ENCODE measurements at places on chromosomes 5 and 9.
A peak's percentile ranks its signal among the peaks of the same experiment; 100 is the strongest.

DNA sequence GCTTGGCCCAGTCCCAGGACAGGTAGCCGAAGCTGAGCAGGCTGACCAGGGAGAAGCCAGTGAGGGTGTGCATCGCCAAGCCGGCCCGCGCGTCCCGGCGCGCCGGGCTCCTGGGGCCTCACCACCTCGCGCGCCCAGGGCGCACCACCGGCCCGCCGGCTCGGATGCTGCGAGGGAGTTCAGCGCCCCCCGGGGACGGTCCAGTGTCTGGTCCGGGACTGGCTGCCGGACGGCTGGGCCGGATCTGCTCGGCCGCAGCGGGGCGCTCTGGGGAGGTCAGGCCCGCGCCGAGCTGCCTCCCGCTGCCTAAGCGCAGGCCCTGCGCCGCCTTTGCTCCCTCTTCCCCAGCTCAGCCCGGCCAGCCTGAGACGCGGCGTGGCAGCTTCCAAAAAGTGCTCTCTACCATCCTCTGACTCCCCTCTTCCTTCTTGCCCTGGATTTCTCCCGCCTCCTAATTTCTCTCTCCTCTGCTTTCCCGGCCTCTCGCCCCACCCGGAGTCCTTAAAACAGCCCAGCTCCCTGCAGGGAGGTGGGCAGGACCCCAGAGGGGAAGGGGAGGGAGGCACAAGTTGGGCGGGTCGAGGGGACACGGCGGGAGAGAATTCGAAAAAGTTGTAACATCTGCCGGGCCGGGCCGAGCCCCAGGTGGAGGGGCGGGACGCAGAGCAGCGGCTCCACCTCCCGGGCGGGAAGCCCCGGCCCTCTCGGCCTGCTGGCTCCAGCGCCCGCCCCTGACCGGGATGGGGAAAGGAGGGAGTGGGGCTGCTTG, at the start of gene ARSI:
TSS of gene ARSI (minus strand) at position 605 of the 769 bp plus-strand sequence. CDS start at position 73, 532 bp downstream.
- no peak for DNase-seq

GRCh38 chr5:158007336-158007735, 148.4 kb upstream of the CLINT1 start:
- DNase-seq, result no peak

GRCh38 chr9:135215571-135216161, 128.2 kb downstream of the OLFM1 start:
- no peak for DNase-seq

GRCh38 chr5:150945947-150946346, 41.2 kb upstream of the ZNF300 start:
- no peak for DNase-seq

GRCh38 chr9:15837079-15837679, 284.3 kb downstream of the CCDC171 start:
- no peak for DNase-seq

- no peak for DNase-seq
Measured at GRCh38 chr5:8005416-8005815, 136.5 kb downstream of the MTRR start.

DNA sequence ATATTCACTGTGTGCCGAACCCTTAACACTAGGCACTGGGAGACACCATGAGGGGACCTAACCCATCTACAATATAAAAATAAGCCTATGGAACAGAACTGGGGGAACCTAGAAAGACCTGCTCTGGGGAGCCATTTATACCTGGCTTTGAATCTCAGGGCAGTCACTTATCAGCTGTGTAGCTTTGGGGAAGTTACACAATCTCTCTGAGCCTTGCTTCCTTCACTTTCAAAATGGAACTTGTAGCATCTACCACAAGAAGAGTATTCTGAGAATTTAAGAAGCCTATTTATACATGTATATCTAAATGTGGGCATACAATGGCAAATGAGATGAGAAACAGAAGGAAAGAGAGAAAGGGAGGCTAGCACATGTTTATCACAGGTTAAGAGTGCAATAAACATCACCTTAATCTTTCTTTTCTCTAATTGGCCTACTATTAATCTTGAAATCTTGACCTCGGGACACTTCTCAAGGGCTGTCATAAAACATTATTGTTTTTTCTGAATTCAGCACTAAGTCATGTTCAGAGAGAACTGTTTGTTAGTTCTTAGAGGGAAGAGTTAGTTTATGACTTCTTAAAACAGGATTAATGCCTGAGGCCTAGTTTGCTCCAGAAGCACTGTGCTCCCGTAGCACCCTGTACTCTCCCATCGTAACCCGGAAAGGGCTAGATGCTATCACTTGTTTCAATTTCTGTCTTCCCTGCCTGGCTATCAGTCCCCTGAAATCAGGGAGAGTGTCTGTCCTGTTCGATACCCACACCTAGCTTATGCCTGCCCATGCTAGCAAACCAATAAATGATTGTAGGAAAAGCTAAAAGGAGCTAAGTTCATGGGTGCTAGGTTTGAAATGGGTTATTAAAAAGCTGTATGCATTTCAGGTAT, 606.4 kb upstream of the CLINT1 start:
- no peak for DNase-seq

- no peak for DNase-seq
Measured at GRCh38 chr9:100555471-100555870, 22.4 kb upstream of the CAVIN4 start.

DNA sequence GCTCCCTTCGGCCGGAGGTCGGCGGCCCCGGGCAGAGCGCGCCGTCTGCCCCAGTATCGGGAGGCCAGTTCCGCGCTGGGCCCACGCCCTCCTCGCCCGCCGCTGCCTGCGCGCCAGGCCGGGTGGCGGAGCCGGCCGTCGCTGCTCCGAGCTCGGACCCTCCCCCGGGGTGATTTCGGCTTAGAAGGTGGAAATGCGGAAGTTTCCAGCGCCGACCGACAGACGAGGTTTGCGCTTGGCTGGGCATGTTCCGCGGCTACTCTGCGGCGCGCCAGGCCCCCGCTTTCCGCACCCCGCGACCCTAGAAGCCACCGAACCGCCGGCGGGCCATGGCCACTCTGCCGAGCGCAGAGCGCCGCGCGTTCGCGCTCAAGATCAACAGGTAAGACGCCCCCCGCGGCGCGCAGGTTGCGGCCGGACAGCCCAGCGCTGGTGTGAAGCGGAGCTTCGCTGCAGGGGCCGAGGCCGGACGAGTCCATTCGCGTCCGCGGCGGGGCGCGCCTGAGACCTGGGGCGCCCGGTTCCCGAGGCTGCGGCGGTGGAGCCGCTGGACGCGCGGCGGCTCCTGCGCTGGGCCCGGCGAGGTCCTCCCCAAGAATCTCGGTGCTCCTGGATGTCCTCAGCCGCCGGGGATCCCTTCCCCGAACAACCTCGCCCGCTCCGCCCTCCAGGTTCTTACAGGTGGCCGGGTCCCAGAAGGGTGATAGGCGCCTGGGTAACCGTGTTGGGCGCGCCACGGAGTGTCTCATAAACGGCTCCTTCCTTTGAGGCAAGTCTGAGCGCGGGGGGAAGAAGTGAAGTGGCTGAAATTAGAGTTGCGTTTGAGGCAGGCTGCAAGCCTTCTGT, at the start of gene DOCK8:
TSS of gene DOCK8 (plus strand) at position 218 of the 846 bp plus-strand sequence. CDS start at position 330, 112 bp downstream.
- DNase-seq, result peak; percentile 29

GRCh38 chr9:111633389-111633736, 2.2 kb downstream of the DNAJC25 start:
- no peak for DNase-seq

DNA sequence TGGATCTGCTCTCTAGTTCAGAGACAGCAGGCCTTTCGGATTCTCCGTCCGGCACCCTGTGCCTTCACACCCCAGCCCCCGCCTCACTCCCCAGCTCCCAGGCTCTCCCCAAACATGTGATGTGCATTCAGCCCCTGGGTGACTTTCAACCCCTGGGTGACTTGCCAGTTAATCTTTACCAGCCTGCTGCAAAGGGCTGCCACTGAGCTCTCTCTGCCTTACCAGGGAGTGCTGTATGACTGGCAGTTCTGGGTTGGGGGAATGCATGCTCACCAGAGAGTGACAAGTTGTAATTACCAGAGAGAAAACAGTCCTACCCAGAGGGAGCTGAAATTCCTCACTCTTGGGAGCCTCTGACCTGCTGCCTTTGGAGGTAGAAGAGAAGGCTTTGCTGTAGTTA, 4.9 kb upstream of the ADRA1B start:
- DNase-seq, result no peak

DNA sequence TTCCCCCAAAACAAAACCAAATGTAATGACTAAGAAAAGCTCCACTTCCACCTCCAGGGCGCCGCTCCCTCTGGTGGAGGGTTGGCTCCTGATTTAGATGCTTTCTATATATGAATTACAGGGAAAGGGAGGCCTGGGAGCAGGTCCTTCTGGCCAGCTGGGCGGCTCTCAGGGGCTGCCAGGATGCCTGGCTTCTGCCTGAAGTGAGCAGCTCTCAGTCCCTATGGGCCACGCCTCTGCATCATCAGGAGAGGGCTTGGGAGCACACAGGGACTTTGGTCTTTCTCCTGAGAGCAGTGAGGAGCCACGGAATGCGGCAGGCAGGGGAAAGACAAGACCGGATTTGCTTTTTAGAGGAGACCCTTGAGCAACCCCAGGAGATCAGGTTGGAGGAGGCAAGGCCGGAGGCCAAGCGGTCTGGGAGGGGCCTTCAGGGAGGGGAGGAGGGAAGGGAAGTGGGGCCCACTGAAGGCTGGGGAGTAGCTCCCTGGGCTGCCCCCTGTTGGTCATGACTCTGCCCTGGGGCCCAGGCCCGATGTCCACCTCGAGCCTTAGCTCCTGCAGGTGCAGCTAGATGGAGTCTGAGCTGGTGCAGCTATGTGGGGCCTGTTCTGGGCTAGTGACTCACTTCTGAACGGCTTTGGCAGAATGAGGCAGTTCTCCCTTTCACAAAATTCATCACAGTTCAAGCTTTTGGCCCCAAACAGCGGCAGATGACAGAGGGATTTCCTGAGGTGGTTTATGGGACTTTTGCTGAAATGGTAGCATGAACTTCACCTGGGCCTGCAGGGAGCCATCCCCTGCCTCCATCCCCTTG, 11.3 kb upstream of the GRHPR start:
- no peak for DNase-seq

DNA sequence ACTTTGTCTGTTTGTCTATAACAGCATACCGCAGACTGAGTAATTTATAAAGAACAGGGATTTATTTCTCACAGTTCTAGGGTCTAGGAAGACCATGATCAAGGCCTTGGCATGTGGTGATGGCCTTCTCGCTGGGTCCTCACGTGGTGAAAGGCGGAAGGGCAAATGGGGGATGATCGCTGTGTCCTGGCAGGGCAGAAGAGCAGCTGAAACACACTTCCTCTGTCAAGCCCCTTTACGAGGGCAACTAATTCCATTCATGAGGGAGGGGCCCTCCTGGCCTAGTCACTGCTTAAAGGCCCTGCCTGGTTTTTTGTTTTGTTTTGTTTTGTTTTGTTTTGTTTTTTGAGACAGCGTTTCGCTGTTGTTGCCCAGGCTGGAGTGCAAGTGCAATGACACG, 41.9 kb upstream of the UBTD2 start:
- no peak for DNase-seq

GRCh38 chr5:24497145-24497544, 147.6 kb downstream of the CDH10 start:
- no peak for DNase-seq

- DNase-seq, result no peak
Measured at GRCh38 chr9:103730866-103731265, 363.2 kb upstream of the SMC2 start.

DNA sequence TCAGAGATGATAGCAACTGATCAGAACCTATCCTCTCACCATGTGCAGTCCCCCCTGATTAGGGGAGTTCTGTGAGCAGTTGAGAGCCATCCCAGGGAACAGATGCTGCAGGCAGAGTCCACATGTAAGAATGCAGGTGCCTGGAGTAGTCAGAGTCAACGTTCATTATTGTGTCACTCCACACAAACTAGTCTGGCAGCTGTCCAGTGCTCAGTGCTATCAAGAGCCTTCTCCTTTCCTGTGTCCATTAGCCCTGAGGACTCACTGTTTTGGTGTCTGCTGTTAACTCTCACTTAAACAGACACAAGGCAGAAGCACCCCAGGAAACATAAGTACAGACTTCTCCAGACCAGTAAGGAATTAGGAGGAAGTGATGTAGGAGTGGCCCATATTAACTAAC, 2.5 kb downstream of the SH3TC2 start:
- no peak for DNase-seq

DNA sequence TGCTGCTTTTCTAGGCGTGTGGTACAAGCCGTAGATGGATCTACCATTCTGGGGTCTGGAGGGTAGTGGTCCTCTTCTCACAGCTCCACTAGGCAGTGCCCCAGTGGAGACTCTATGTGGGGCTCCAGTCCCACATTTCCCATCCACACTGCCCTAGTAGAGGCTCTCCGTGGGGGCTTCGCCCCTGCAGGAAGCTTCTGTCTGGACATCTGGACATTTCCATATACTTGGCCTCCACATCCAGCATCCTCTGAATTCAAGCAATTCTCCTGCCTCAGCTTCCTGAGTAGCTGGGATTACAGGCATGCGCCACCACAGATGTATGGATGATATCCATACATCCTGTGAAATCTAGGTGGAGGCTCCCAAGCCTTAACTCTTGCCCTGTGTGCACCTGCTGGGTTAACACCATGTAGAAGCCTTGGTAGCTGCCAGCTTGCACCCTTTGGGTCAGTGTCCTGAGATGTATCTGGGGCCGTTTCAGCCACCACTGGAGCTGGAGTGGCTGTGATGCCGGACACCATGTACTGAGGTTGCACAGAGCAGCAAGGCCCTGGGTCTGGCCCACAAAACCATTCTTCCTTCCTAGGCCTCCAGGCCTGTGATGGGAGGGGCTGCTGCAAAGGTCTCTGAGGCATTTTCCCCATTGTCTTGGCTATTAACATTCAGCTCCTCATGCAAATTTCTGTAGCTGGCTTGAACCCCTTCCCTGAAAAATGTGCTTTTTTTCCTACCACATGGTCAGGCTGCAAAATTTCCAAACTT, 84.0 kb downstream of the EHMT1 start:
- DNase-seq, result no peak

- DNase-seq, result no peak
Measured at GRCh38 chr5:82100303-82101077, 128.7 kb downstream of the ATG10 start.

DNA sequence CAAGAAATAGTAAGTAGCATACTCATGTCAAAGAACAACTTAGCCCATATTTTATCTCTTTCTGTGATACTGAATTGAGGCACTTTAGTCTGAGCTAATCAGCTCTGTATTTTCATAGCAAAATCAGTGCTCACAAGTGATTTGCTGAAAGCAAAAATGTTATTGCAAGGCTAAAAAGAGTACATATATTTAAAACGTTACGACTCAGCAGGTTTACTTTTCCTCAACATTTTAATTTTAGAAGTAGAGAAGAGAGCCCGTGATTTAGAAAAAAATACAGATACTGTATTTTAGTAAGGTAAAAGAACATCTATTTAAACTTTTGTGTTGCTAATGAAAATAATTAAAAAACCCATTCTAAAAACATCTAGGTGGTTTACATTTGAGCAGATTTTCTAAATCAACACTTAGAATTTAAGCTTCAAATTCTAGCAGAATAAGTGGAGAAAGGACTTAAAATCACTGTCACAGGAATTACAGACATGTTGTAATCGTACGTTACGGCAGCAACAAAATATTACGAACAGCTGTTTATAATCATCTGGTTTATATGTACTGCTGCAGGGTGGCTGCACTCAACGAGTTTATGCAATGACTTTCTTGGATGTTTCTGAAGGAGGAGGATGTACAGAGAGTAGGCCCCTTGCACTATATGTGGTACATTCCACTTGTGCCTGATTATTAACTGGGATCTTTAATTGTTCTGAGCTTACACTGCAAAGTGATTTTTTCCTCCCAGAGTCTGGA, 20.1 kb downstream of the SREK1 start:
- no peak for DNase-seq

- DNase-seq, result no peak
Measured at GRCh38 chr5:150345716-150346115, 11.8 kb upstream of the TCOF1 start.

Measured in stimulated activated CD8-positive, alpha-beta memory T cell treated with anti-CD3 and anti-CD28 coated beads, Interleukin-7, amount 100 ng/mL, for 1 hour (primary cell).